Naive thymus-derived CD4-positive, alpha-beta T cell (primary cell): ENCODE measurements at places on chromosomes 6 and 20. TPM values are rescaled to one million over a fixed set of nuclear protein-coding genes. Genes with fewer than 3 reads are reported as not detected.

DNA sequence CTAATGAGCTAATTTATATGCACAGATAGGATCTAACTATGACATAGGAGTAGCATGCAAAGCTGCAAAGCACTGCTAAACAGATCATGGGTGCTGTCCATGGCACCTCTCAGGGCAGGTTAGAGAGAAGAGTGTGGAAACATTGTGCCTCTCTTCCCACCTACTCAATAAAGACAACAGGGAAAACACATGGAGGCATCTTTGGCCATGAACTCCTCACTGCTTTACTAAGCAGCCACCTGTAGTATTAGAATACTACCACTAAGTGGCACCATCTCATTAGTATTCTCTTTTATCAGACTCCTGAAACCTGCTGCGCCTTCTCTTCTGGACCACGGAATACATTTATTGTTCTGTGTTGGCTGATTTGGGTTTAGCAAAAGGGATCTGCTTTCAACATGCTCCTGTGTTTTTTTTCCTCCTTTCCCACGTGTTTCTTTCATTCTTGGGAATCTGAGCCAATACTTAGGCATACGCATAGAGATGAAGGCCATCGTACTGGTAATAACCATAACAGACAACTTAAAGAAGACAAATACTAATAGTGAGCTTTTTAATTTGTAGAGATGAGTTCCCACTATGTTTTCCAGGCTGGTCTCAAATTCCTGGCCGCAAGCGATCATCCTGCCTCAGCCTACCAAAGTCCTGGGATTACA is 9.4 kb upstream of the HDDC2 start:
- H3K36me3 ChIP-seq, result no peaks in the 10 kb centered on the region
- no peak overlapping the region for H3K4me3 ChIP-seq

- H3K27me3 ChIP-seq, result no peaks in the 10 kb centered on the region
- no peaks in the 10 kb centered on the region for H3K36me3 ChIP-seq
- peaks cover 5% of the 10 kb centered on the region for H3K4me1 ChIP-seq
- no peak for DNase-seq
Observed at GRCh38 chr20:25251558-25251957, 3.7 kb downstream of the PYGB start.

- no peak overlapping the region for H3K4me3 ChIP-seq
- H3K36me3 ChIP-seq, result no peaks in the 10 kb centered on the region
- H3K27ac ChIP-seq, result no peak overlapping the region
- no peak for DNase-seq
- no peaks in the 10 kb centered on the region for H3K4me1 ChIP-seq
Observed at GRCh38 chr6:142013875-142014495, 118.7 kb upstream of the GJE1 start.

GPSM3 gene
- total RNA-seq, result 277 TPM
